ENCODE measurements at places on chromosomes 3 and 15.

DNA sequence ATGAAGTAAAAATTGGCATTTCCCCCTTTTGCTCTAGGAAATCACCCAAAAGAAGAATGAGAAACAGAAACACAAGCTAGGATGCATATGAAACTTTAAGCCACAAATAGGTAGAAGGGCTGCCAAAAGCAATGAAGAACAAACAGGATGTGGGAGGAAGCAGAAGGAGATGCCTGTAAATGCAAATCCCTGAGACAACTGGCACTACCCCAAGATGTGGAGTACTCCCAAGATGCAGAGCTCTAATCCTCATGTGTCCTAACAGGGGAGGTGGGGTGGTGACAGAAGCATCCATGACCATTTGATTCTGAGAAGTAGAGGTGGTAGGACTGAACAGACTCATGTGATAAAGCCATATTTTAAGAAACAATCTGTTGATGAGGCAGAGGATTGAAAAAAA, 31.9 kb upstream of the ZNF280D start:
- no peak for DNase-seq

DNA sequence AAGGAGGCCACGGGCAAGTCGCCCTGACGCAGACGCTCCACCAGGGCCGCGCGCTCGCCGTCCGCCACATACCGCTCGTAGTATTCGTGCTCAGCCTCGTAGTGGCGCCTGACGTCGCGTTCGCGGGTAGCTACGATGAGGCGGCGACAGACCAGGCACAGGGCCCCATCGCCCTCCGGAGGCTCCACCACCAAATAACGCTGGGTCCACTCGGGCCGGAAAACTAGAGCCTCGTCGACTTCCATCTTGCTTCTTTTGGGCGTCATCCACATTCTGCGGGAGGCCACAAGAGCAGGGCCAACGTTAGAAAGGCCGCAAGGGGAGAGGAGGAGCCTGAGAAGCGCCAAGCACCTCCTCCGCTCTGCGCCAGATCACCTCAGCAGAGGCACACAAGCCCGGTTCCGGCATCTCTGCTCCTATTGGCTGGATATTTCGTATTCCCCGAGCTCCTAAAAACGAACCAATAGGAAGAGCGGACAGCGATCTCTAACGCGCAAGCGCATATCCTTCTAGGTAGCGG, at the start of gene EPM2AIP1:
EPM2AIP1 (minus strand) TSS at position 326 of the 520 bp plus-strand sequence; CDS start at position 272, 54 bp downstream.
- DNase-seq, result no peak

- no peak for DNase-seq
These were observed 12.6 kb upstream of the RTP3 start for GRCh38 chr3:46484911-46485778.

- no peak for DNase-seq
These were observed 75.9 kb downstream of the TNIK start for GRCh38 chr3:171384101-171384891.

DNA sequence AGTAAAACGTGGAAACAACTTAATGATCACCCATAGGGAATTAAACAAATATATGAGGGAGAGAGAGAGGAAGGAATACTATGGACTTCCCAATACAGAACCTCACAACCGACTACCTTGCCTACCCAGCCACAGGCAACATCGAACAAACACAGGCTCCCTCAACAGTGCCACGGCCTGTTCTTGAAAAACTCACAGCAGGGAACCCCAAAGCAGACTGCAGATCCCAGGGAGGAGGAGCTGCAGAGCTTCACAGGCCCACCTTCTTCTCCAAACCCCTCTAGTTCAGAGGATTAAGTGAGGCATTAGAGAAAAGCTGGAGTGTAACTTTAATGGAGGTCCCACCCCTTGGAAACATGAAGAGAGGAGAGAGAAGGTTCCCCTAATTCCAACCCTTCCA, 110.2 kb downstream of the ST8SIA2 start:
- DNase-seq, result no peak

GRCh38 chr3:77913524-77914174, 873.8 kb downstream of the ROBO2 start:
- DNase-seq, result no peak

DNA sequence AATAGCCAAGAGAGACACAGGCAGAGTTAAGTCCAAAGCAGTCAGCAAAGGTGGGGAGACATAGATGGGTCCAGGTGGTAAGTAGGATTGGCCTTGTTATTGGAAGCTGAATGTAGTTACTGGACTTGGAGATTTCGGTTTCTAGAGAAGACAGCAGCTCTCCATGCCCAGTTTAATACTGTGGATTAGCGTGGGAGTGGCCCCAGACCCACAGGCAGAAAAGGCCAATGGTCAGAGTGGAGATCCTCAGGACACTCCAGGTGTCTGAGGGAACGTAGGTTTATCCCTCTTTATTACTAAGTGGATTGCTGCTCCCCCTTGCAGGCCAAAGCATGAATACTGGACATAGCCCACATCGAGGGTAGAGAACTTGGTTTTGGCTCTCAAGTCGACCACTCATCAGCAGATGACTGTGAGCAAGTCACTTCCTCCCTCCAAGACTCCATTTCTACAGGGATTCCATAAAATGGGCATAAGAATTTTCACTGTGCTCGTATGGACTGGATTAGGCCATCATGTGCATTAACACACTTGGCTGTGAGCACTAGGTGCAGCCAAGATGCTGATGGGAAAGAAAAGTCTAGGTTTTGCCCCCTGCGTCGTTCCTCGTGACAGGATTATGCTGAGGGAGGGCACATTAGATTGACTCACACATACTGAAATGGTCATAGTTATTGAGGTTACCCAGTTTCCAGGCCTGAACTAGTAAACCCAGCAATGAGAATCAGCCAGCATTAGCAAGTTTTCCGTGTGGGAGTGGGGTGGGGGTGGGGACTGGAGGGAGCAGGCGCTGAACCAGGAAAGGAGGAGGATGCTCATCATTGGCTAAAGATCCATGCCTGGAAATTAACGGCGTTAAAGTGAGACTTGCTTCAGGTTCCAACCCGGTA, 225.2 kb upstream of the TPRG1 start:
- no peak for DNase-seq

DNA sequence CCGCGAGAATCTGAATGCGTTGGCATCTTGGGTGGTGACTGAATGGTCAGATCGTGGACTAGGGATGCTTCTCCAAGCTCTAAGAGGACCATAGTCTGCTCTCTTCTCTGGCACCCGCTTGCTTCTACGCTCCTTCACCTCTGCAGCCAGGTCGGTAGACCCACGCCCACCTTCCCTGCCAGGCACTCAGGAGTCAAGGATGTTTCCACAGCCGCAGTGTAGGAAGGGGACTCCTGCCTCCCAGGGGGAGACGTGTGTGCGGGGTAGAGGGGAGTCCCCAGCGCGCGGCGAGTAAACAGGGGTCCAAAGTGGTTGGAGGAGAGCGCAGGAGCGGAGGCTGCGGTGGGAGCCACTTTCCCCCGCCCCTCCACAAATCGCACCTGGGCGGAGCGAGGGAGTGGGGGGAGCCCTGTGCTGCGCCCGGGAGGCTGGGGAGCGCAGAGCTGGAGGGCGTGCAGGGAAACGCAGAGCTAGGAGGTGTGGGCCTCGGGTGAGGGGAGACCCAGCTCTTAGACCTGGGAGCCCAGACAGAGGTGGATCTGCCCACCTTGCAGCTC, 1.7 kb downstream of the LRRC3B start:
- no peak for DNase-seq

- no peak for DNase-seq
These were observed 200.1 kb downstream of the FAM43A start for GRCh38 chr3:194885766-194886165.

GRCh38 chr15:51879555-51879954, 50.1 kb downstream of the TMOD3 start:
- no peak for DNase-seq

DNA sequence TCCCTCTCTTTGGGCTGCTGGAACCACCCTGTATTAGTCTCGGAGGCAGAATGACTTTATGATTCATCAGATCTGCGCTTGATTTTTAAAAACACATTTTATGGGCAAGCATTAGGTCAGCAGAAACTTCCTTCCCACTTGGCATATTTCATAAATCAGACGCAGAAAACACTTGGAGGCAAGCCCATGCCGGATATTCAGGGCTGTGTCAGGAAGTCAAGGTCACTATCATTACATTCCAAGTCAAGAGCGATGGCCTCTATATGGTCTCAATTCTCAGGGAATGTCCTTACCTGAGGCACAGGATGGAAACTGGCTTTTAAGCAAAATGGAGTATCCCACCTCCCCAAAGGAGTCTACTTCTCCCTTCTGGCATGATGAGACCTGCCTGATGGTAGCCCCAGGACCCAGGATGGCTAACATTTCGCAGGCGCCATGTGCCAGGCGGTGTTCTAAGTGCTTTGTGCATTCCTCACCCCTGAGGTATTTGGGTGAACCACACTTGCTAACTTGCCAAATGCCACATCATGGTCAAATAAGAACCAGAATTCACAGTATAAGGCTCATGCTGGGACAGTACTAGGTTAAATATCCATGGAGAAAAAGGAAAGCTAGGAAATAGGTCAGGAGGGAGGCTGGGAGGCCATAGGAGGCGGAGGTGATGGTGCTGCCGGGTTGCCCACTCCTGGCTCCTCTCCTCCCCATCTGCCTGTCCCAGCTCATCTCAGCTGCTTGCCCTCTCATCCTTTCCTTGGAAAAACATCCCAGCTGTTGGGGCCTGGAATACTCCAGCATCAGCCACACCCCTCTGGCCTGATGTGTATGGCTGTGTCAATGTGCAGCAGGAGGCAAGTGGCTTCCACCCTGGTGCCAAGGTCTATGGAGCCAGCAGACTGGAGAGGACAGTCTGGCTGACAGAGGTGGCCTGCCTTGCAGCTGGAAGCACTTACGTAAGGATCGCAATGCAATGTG, 18.8 kb downstream of the BCL2L10 start:
- DNase-seq, result no peak

- no peak for DNase-seq
These were observed 367.2 kb upstream of the AGTR1 start for GRCh38 chr3:148330542-148330941.

DNA sequence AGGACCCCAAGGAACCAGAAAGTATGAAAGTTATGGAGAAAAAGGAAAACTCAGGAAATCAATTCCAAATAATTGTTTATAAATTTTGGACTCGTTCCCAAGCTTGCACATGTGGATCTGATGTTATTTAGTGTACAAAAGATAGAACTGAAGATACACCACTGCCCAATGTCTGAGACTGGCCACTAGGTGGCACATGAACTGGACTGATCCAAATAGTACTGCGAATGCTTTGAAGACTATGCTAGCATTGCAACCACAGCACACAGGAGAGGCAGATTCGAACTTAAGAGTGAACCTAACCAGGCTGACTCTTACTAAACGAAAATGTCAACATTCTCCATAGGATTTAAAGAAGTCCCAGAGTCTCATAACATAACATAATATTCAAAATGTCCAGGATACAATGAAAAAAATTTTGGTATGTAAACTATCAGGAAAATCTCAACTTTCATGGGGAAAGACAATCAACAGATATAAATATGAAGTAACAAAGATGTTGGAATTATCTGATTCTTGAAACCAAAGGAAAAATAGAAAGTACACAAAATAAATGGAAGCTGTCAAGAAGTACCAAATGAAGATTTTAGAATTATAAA, 596.7 kb downstream of the FGF12 start:
- DNase-seq, result no peak

GRCh38 chr3:8491271-8492144, 10.1 kb upstream of the LMCD1 start:
- no peak for DNase-seq

- DNase-seq, result no peak
These were observed 24.3 kb upstream of the SV2B start for GRCh38 chr15:91075739-91076138.

DNA sequence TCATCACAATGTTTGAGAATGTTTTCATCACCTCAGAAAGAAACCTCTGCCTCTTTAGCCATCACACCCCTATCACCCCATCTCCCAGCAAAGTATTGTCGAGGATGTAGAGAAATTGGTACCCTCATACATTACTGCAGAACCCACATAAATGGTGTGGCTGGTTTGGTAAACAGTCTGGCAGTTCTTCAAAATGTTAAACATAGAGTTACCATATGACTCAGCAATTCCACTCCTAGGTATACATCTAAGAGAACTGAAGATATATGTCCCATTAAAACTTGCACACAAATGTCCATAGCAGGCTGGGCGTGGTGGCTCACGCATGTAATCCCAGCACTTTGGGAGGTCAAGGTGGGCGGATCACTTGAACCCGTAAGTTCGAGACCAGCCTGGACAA, 8.7 kb upstream of the ETFA start:
- no peak for DNase-seq

DNA sequence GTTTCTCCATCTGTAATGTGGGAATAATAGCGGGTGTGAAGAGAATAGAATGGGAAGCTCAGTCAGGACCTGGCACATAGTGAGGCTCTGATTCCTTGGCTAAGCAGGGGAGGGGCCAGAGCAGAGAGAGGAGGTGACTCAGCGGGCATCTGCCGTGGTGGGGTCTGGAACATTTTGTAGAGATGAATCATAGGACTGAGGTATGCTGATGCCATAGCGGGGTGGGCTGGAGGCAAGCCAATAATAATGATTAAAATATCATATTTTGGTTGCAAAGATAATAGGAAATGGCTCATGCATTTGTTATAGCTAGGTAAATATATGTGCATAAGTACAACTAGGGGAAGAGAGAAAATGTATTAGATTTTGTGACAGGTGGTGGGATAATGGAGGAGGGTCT, 11.2 kb downstream of the TGM4 start:
- DNase-seq, result no peak

- DNase-seq, result no peak
These were observed 95.6 kb downstream of the OCA2 start for GRCh38 chr15:28003302-28004037.

GRCh38 chr3:23619705-23620637, 185.8 kb upstream of the UBE2E1 start:
- no peak for DNase-seq

- no peak for DNase-seq
These were observed 12.0 kb upstream of the PPP1R2 start for GRCh38 chr3:195555110-195555509.

GRCh38 chr15:44537735-44538240, 841 bp downstream of the EIF3J start:
- DNase-seq, result no peak

All from stimulated activated CD8-positive, alpha-beta memory T cell treated with anti-CD3 and anti-CD28 coated beads, Interleukin-2, amount 100 ng/mL, for 1 hour (primary cell).